ENCODE measurements at places on chromosomes 13 and 19.

DNA sequence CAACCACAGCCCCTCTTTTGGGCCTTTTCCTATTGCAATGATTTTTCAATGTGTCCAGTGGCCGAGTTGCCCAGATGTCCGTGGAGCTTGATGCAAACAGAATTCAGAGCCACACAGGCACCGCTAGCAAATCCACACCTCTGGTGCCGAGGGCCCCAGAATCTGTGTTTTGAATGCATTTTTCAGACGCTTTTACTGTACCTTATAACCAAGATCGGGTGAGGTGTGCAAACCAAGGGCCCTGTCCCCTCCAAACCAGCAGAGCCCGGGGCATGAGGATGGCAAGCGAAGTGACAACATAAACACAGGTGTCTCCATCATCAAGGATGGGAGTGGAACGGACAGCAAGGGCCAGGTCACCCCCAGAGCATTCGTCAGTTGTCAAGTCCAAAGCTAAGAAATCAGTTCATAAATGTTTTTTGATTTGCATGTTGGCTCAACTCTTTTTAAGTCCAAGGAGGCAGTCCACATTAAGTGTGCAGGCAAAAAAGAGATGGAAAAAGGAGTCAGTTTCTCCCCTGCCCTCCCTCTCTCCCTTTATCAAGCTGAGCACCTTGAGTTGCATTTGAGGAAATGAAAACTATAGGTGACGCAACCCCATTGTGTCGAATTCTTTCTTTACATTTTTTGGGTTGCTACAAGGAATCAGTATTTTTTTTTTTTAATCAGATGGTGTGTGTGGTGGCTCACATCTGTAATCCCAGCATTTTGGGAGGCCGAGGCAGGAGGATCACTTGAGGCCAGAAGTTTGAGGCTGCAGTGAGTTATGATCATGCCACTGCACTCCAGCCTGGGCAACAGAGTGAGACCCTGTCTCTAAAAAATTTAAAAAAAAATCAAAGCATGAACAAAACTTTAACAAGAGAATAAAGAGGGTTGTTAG lies 2.9 kb downstream of the CCDC8 start:
- DNase-seq, result no peak

DNA sequence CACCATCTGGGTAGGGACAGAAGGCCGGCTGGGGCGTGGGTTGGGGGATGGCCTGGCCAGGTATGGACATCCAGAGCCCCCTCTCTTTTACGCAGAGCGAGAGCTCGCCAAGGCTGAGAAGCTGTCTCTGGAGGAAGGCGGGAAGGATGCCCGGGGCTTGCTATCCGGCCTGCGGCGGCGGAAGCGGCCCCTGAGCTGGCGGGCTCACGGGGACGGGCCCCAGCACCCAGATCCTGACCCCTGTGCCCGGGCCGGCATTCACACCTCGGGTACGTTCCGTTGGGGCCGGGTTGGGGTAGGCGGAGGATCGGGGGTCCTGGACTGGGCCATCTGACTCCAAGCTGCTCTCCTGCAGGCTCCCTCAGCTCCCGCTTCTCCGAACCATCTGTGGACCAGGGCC lies 8.7 kb upstream of the SCN1B start:
- DNase-seq, result no peak

DNA sequence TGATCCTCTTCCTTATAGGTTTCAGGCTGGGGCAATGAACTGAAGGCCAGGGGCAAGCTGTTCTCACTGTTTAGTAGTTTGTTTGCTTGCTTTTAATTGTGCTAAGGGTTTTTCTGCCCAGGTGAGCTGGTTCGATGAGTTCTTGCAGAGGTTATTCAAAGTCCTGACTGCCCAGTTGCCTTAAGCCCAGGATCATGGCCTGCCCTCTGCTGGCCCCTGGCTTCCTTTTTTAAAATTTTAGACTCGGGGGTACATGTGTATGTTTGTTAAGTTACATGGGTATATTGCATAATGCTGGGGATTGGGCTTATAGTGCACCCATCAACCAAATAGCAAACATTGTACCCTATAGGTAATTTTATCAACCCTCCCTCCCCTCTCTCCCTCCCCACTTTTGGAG lies 65.7 kb downstream of the ZNF536 start:
- DNase-seq, result no peak

DNA sequence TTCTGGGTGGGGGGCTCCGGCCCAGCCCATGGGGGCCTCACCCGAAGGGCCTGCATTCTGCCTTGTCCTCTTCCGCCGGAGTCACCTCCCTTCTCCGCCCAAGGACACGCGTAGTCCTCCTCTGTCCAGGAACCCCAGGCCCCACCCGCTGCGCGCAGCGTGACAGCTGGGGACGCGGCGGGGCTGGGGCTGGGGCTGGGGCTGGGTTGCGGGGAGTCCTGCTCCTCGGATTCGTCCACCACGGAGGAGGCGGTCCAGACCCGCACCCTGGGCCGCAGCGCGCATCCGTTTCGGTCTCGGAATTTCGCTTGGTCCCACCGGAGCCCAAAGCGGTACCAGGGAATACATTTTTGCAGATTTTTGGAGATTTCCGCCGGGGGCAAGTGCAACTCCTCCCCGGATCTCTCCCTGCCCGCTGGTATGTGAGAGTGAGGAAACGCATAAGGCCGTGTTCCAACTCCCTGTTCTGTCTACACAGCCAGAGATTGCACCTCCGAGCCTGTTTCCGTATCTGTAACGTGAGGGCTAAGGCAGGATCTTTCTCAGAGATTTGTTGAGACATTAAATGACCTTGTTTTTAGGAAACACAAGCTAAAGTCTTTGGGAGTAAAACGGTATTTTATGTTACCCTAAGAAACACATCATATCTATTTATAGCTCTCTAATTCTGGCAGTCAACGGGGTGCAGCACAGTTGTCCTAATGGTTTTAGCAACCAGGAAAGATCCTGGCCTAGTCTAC lies at the start of gene COX7A1:
Gene COX7A1 (minus strand): TSS at position 96 of the 740 bp plus-strand sequence. CDS start 40 bp downstream, at position 56.
- DNase-seq, result no peak

- no peak for DNase-seq
Measured at GRCh38 chr19:15379999-15380647, 536 bp upstream of the AKAP8 start.

- no peak for DNase-seq
Measured at GRCh38 chr19:42155796-42156195, 23.6 kb upstream of the POU2F2 start.

GRCh38 chr13:86085890-86086289 lies 286.7 kb upstream of the SLITRK6 start:
- DNase-seq, result no peak

DNA sequence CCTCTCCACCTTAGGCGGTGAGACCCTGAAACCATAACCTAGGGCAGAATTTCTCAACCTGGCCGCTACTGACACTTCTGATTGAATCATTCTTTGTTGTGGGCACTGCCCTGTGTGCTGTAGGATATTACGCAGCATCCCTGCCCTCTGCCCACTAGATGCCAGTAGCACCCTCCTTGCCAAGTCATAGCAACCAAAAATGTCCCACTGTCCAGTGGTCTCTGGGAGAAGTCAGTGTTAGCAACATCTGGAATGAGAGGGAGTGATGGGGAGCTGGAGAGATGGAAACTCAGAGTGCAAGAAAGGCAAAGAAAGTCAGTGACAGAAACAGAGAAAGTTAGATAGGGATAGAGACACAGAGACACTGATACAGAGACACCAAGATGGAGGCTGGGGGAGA lies 13.6 kb downstream of the KLK4 start:
- no peak for DNase-seq

GRCh38 chr13:107900775-107901174 lies 314.6 kb downstream of the LIG4 start:
- no peak for DNase-seq

- DNase-seq, result no peak
Measured at GRCh38 chr19:3450796-3451411, 29.4 kb downstream of the SMIM24 start.

Measured in stimulated activated CD4-positive, alpha-beta T cell treated with anti-CD3 and anti-CD28 coated beads, Interleukin-1b, Interleukin-23, amount 100 ng/mL, for 1 hour (primary cell).